ENCODE measurements at places on chromosomes 2 and 18.

- no peak for DNase-seq
These were observed 207.6 kb upstream of the VWC2L start for GRCh38 chr2:214203214-214203613.

DNA sequence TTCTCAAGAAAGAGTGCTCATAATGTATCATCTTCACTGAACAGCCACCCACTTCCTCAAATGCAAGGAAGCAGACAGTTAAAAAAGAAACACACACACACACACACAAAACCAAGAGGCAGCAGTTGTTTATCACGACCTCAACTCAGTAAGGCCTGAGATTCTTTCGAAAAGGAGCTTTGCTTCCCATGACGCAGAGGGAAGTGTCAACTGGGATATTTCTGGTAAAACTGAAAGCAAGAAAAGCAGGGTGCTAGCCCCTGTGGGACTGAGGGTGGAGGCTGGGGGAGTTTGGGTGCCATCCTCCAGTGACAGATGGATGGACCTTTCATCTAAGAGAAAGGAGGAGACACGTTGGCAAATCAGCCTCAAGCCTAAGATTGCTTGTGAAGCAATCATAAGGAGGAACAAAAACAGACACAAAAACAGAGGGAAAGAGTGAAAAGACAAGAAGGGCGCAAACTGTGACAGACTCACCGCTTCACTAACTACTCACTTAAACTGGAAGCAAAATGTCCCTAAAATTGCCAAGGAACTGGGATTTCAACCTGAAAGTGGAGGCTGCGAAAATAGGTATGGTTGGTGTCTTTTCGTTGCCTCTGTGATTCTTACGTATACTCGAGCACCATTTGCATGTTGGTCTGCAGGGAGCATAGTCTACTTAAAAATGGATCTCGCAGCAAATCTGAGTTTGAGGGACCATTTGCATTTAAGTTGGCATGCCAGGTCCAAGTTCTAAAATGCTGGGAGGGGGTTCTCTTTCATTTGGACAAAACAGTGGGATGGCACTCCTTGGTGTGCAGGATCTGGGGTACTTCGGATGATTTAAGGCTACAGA lies at the start of gene ARHGAP25:
TSS of gene ARHGAP25 (plus strand) at position 124 of the 838 bp plus-strand sequence. CDS start at position 513, 389 bp downstream.
- no peak for DNase-seq

DNA sequence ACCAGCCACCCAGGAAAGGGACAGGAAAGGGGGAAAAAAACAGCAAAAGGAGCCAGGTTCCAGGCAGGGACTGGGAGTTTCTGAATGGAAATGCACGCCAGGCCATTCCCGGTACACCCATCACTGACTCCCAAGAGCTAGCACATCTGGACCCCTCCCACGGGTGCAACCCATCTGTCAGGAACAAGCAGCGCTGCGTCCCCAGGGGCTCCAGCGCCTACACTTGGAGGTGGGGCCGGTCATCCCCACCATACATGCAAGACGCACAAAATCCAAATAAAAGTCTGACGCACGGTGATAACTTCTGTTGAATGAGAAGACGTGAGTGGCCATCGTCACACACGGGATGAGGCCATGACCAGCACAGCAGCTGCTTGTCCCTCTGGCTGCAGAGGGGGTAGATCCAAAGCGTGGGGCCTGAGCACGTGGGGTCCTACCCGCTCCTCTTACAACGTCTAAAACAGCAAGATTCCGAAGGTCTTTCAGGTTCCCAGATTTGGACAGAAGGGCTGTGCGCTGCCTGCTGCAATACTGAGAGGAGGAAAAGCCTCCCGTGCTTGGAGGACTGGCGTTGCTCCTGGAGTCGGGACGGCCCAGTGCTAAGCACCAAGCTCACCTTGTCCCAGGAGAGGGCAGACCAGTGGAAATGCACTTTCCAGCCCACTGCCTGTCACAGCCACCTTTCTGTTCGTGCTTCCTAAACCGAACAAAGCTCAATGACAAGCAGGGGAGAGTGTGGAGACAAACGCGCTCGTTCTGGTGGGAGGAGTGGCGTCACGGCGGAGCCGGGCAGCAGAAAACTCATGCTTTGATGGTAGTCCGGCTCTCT lies 68.9 kb downstream of the NDUFA10 start:
- no peak for DNase-seq

GRCh38 chr2:56267415-56267788 lies 83.6 kb downstream of the CCDC85A start:
- no peak for DNase-seq

DNA sequence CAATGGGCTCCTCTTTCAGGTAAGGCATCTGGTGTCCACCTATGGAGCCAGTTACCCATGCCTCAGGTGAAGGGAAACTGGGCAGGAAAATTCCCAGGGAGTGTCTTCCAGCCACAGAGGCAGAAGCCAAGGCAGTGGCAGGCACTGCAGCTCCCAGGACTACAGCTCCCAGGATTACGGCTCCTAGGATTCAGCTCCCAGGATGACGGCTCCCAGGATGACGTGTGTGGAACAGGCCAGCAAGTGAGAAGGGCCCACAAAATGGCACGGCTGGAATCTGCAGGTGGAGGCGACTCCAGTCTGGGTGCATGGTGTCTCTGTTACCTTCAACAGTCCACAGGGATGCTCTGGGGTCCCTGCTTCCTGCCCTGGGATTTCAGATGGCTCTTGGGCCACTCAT lies 92.1 kb downstream of the PTGR3 start:
- no peak for DNase-seq

GRCh38 chr2:118177884-118178283 lies 89.6 kb downstream of the INSIG2 start:
- no peak for DNase-seq

GRCh38 chr2:128269063-128269989 lies 49.3 kb downstream of the HS6ST1 start:
- no peak for DNase-seq

GRCh38 chr2:69618362-69618761 lies 25.2 kb downstream of the AAK1 start:
- peak; percentile 21 for DNase-seq

Data from NCI-H226 (cell line).